ENCODE measurements at places on chromosomes 12 and 14.

- no peak overlapping the region for H3K4me3 ChIP-seq
- no peaks in the 10 kb centered on the region for H3K27me3 ChIP-seq
- H3K27ac ChIP-seq = no peak overlapping the region
- no peak for DNase-seq
- H3K36me3 ChIP-seq = peaks cover 26% of the 10 kb centered on the region
These were observed 327.2 kb downstream of the RAD51B start for GRCh38 chr14:68146818-68147217.

DNA sequence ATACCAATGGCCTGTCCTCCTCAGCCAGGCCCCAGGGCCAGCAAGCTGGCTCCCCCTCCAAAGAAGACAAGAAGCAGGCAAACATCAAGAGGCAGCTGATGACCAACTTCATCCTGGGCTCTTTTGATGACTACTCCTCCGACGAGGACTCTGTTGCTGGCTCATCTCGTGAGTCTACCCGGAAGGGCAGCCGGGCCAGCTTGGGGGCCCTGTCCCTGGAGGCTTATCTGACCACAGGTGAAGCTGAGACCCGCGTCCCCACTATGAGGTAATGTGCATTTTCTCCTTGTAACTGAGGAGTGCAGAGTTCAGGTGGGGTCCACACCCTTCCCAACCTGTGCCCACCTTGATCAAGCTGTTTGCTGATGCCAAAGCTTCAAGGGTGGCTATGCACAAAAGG, 23.4 kb downstream of the ACACB start:
- H3K27me3 ChIP-seq = no peaks in the 10 kb centered on the region
- H3K36me3 ChIP-seq = no peaks in the 10 kb centered on the region
- no peaks in the 10 kb centered on the region for H3K4me1 ChIP-seq
- H3K27ac ChIP-seq = no peak overlapping the region

DNA sequence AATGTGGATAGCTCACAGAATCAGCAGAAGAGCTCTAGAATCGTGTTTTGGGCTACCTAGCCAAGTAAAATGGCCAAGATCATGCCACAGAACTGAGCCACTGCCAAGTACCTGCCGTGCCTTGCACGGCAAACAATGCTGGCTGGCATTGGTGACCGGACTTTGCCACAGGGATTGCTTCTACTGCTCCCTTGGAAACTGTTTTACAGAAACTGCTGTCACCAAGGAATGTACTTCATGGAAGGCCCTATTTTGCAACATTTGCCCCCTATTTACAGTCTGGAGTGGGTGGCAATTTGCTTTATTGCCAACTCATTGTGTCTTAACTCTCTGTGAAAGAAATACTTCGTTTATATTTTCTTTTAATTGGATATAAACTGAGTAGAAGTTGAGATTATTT, 49.0 kb downstream of the BORCS5 start:
- H3K36me3 ChIP-seq = peaks cover 11% of the 10 kb centered on the region
- no peak for DNase-seq
- no peaks in the 10 kb centered on the region for H3K27me3 ChIP-seq
- H3K27ac ChIP-seq = no peak overlapping the region

DNA sequence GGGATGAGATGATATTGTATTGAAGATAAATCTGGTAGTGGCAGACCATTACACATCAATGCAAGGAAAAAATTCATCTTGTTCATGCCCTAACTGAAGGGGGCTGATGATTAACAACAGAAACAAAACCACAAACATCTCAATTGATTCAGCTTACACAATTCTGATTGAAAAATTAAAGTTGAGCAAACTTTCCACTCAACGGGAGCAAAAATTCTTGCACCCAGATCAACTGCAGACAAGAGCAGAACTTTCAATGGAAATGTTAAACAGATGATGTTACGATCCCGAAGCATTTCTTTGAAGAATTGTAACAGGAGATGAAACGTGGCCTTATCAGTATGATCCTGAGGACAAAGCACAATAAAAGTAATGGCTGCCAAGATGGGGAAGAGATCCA, 172.4 kb upstream of the SOX5 start:
- DNase-seq = no peak
- H3K27ac ChIP-seq = no peak overlapping the region
- H3K4me3 ChIP-seq = no peak overlapping the region
- peaks cover 11% of the 10 kb centered on the region for H3K4me1 ChIP-seq
- no peaks in the 10 kb centered on the region for H3K36me3 ChIP-seq

DNA sequence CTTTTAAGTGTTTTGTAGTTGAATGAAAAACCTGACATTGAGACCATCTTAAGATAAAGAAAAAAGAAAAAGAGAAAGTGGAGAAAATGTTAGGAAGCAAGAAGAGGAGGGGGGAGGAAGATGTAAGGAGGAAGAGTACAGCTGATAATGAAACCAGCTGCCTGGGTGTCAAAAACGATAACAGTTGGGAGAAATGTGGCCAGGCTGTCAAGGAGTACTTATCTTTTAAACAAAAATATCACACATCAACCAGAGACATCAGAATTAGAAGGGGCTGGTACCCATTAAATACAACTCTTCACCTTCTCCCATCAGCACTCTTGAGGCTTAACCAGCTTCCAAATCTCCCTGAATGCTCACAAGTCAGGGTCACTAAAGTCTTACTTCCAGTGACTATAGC, 4.5 kb downstream of the SLC11A2 start:
- H3K4me3 ChIP-seq = no peak overlapping the region
- H3K27ac ChIP-seq = no peak overlapping the region
- no peaks in the 10 kb centered on the region for H3K27me3 ChIP-seq
- no peak for DNase-seq

DNA sequence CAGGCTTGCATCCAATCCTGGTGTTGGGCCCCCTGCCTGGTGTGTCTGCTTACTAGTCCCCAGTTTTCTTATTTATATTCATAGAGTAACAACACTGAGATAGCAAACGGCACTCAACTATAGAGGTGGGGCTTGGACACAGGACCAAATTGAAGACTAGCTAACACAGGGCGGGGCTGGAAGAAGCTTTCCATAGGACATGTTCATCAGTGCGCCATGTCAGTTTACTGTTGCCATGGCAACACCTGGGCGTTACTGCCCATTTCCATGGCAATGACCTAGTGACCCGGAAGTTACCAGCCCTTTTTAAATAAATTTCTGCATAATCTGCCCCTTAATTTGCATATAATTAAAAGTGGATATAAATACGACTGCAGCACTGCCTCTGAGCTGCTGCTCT, 275.5 kb upstream of the TMEM132C start:
- H3K36me3 ChIP-seq = peaks cover 73% of the 10 kb centered on the region
- no peak overlapping the region for H3K4me3 ChIP-seq
- H3K27ac ChIP-seq = no peak overlapping the region
- H3K27me3 ChIP-seq = peaks cover 24% of the 10 kb centered on the region

DNA sequence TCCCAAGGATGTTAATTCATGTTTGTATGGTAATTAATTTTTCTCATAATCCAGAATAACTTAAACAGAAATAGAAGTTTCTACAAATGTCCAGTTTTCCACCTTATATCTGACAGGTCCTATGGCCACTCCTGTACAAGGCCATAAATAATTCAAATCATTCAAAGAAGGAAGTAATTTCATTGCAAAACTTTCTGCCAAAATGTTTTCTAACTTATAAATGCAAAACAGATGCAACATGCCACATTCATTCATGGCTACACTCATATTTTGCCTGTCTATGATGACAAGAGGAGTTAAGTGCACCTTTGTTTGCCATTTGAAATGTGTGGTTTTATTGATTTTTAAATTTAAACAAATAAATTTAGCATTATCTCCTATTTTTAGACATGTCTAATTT, 34.4 kb downstream of the ITPR2 start:
- no peak overlapping the region for H3K27ac ChIP-seq
- no peak overlapping the region for H3K4me3 ChIP-seq
- no peak for DNase-seq
- no peaks in the 10 kb centered on the region for H3K36me3 ChIP-seq
- no peaks in the 10 kb centered on the region for H3K27me3 ChIP-seq

GRCh38 chr12:26367991-26368730, 172.8 kb downstream of the SSPN start:
- H3K4me1 ChIP-seq = peaks cover 4% of the 10 kb centered on the region
- H3K4me3 ChIP-seq = no peak overlapping the region
- H3K27ac ChIP-seq = no peak overlapping the region
- H3K27me3 ChIP-seq = no peaks in the 10 kb centered on the region
- no peak for DNase-seq
- H3K36me3 ChIP-seq = no peaks in the 10 kb centered on the region

- no peaks in the 10 kb centered on the region for H3K27me3 ChIP-seq
- H3K36me3 ChIP-seq = no peaks in the 10 kb centered on the region
- DNase-seq = no peak
- H3K4me3 ChIP-seq = no peak overlapping the region
- H3K4me1 ChIP-seq = peaks cover 6% of the 10 kb centered on the region
- H3K27ac ChIP-seq = no peak overlapping the region
These were observed 228.3 kb downstream of the SLC41A2 start for GRCh38 chr12:104729610-104730446.

GRCh38 chr12:68235576-68235975, 10.0 kb upstream of the IL26 start:
- no peaks in the 10 kb centered on the region for H3K27me3 ChIP-seq
- H3K27ac ChIP-seq = no peak overlapping the region
- no peak for DNase-seq
- no peak overlapping the region for H3K4me3 ChIP-seq

DNA sequence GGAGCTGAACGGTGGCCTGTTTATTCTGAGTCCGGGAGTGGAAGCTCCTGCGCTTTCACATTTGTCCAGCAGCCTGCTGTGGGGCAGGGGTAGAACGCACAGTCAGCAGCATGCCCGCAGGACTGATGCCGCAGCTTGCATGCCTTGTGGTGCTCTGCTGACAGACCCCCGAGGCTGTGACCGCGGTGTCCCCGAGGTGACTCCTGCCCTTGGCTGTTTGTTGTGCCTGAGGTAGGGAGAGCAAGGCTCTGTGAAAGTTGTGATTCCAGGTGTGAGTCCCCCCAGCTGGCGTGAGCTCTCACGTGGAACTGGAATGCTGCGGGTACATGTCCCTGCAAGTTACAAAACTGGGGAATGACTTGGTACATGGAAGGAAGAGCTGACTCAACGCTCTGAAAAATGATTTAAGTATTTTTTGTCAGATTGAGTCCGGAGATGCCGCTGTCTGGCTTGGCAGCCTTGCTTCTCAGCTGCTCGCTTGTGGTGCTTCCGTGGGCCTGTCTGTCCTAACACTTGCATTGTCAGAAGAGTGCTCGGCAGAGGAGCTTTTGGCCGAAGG, 18.1 kb downstream of the MLXIP start:
- H3K27me3 ChIP-seq = no peaks in the 10 kb centered on the region
- H3K4me1 ChIP-seq = peaks cover 37% of the 10 kb centered on the region
- peak overlapping the region; percentile 67 for H3K27ac ChIP-seq
- peaks cover 3% of the 10 kb centered on the region for H3K36me3 ChIP-seq
- DNase-seq = no peak

DNA sequence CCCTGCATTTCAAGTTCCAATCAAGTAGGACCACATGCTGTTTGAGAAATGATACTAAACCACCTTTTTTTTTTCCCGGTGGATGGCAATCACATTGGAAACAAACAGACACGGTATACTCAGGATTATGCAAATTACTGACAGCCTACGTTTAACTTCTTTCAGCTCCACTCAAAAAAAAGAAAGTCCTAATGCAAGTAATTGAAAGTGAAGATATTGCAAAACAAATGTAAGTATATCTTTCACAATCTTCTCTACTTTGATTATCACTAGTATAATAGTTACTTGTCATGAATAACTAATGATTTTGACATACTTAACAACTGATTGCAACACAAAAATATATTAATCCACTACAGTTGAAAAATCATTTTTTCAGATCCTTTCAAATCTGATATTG, 2.6 kb upstream of the OSBPL8 start:
- no peak overlapping the region for H3K4me3 ChIP-seq
- no peak for DNase-seq
- H3K27me3 ChIP-seq = no peaks in the 10 kb centered on the region
- H3K27ac ChIP-seq = no peak overlapping the region

GRCh38 chr14:39367387-39367751, 64.9 kb downstream of the FBXO33 start:
- peak; percentile 17 for DNase-seq
- peaks cover 35% of the 10 kb centered on the region for H3K4me1 ChIP-seq
- peaks cover 19% of the 10 kb centered on the region for H3K36me3 ChIP-seq
- H3K27ac ChIP-seq = peak overlapping the region; percentile 76
- H3K4me3 ChIP-seq = 0 out of 2 replicates have a peak overlapping the region, but pooled peaks have one; percentile 2

- H3K4me1 ChIP-seq = peaks cover 22% of the 10 kb centered on the region
- no peak for DNase-seq
- no peaks in the 10 kb centered on the region for H3K27me3 ChIP-seq
These were observed 157.9 kb downstream of the PAWR start for GRCh38 chr12:79532907-79533288.

DNA sequence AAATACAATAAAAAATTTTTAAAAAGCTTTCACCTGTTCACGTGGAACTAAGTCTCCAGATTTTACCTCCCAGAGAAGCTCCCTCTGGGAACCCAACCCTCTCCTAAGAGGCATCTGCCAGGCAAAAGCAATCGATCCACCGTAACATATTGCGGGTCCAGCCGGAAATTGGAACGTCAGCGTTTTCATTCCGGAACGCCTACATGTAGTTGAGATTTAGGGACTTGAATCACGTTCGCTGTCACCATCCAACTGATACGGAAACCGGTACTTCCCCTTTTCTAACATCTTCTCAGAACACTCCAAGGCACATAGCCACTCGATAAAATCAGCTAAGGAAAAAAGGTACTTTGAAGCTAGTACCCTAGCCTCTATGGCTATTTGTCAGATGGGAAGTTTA, 70.3 kb downstream of the COX16 start:
- H3K36me3 ChIP-seq = no peaks in the 10 kb centered on the region
- H3K27me3 ChIP-seq = no peaks in the 10 kb centered on the region
- no peak for DNase-seq
- H3K4me3 ChIP-seq = no peak overlapping the region

GRCh38 chr12:98127336-98127679, 388.1 kb upstream of the TMPO start:
- H3K27me3 ChIP-seq = no peaks in the 10 kb centered on the region
- H3K4me1 ChIP-seq = peaks cover 20% of the 10 kb centered on the region
- H3K36me3 ChIP-seq = no peaks in the 10 kb centered on the region
- H3K4me3 ChIP-seq = no peak overlapping the region

DNA sequence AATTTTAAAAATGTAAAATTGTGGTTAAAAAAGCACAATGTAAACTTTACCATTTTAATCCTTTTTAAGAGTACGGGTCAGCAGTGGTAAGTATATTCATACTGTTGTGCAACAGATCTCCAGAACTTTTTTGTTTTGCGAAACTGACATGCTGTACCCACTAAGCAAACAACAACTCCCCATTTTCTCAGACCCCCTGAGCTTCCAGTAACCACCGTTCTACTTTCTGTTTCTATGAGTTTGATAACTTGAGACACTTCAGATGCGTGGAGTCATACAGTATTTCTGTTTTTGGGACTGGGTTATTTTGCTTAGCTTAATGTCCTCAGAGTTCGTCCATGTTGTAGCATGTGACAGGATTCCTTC, 38.0 kb downstream of the CHST11 start:
- H3K27ac ChIP-seq = no peak overlapping the region
- H3K4me1 ChIP-seq = peaks cover 21% of the 10 kb centered on the region
- no peak for DNase-seq
- no peaks in the 10 kb centered on the region for H3K36me3 ChIP-seq
- no peak overlapping the region for H3K4me3 ChIP-seq
- H3K27me3 ChIP-seq = no peaks in the 10 kb centered on the region

- peaks cover 11% of the 10 kb centered on the region for H3K4me1 ChIP-seq
- no peaks in the 10 kb centered on the region for H3K36me3 ChIP-seq
- no peaks in the 10 kb centered on the region for H3K27me3 ChIP-seq
- no peak for DNase-seq
- H3K27ac ChIP-seq = no peak overlapping the region
- H3K4me3 ChIP-seq = no peak overlapping the region
These were observed 1.7 kb upstream of the KRT80 start for GRCh38 chr12:52193532-52193931.

Measured in WTC11 (cell line).